Adipocyte (in vitro differentiated cells): ENCODE measurements at places on chromosomes 1 and 21.

DNA sequence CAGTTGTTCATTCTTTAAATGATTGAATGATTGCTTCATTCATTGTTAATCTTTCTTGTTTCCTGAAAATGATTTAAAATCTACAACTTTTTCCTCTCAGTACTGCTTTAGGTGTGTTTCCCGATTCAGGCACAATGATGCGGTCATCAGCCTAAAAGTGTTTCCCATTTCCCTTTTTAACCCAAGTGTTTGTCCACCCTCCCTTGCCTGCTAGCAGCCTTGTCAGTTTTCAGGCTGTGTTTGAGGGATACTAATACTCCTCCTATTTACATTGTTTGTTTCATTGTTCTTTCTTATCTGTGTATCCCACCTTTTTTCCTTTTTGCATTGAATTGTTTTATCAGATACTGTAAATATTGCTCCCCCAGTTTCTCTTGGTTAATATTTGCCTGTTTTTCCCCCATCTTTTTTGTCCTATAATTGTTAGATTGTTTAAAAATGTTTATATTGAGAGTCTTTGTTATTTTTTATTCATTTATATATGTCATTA is 131.1 kb downstream of the KIAA0319L start:
- no peak for DNase-seq

GRCh38 chr1:110309139-110309538 is 30.0 kb upstream of the RBM15 start:
- DNase-seq: peak; percentile 31

DNA sequence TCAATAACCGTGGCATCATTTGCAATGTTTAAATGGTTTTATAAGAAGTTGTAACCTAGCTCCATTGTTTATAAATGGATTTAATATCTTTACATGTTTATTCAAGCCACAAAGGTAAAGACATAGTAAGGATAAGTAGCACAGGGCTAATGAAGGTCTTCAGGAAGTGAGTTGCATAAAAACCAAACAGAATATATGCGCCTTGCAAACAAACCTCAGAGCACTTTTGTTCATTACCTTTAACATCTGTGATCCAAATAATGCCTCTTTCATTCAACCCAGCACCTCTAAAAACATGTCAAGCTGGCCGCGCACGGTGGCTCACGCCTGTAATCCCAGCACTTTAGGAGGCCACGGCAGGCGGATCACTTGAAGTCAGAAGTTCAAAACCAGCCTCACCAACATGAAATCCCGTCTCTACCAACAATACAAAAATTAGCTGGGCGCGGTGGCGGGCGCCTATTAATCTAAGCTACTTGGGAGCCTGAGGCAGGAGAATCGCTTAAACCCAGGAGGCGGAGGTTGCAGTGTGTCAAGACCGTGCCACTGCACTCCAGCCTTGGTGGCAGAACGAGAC is 25.3 kb downstream of the BRINP3 start:
- no peak for DNase-seq

- DNase-seq: no peak
These were observed 105.9 kb upstream of the POU3F1 start for GRCh38 chr1:38152351-38153065.

DNA sequence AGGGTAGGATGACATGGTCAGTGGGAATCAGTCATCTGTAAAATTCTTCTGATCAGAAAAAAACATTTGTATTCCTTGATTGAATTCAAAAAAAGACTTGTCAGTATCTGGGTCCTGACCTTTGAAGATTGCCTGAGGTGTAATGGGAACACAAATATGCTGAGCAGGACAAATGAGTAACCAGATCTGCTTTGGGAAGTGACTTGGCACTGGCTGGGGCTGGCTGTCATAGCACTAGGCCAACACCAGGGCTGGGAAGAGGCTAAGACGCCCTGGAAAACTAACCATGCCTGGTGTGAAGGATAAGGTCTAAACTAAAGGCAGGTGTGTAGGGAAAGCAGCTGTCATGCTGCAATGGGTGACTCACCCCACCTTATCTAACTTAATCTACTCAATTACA is 452.9 kb upstream of the BEND5 start:
- no peak for DNase-seq

- DNase-seq: no peak
These were observed 64.1 kb downstream of the ANGPTL1 start for GRCh38 chr1:178806665-178807300.

DNA sequence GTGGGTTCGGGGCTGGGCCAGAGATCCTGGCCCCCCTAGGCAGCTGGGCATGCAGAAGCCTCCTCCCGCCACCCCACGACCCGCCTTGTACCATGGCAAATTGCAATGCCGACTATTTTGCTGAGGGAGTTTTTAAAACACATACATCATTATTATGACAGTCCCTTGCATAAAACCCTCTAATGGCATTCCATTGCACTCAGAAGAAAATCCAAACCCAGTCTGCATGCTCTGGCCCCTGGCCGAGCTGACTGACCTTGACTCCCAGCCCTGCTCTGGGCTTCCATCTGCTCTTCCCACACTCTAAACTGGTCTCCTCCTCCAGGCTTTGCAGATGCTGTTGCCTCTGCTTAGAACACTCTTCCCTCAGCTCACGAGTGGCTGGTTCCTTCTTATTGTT is 28.0 kb downstream of the PADI2 start:
- DNase-seq: no peak

DNA sequence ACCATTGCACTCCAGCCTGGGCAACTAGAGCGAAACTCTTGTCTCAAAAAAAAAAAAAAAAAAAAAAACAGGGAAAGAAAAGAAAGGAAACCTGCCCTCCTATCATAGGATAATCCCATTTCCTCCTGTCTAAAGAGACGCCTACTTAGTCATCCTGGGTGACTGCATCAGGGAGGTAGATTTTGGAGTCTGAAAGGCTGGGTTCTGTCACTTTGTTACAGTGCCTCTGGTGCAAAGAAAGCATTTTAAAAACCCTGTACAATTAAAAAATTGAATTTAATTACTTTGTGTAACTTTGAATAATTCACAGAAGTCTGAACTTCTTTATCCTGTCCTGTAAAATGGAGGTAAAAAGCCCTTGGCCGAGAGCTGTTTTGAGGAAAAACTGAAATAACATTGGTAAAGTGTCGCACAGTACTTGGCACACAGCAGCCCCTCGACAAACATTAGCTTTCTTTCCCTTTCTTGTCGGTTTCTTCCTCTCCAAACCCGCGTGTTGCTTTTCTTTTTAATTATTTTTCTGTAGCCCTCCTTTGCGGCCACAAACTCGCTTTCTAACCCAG is 657 bp upstream of the HDAC1 start:
- peak; percentile 39 for DNase-seq

GRCh38 chr21:44295163-44295573 is 4.7 kb upstream of the PFKL start:
- no peak for DNase-seq

DNA sequence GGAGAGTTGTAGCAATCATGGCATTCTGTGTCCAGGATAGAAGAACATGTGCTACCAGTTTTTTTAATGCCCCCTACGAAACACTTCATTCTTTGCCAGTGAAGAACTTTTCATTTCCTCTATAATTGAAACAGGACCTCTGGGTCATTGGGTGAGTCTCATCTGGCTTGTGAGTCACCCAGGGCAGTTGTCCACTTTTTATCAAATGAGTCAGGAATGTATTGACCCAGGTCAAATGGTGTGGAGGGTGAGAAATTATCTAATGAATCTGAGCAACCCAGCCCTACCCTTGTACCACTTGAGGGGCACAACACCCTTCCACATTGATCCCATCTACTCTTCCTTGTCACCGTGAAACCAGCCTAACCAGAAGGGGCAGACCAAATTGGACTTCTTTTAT is 417.3 kb upstream of the PROX1 start:
- DNase-seq: no peak

GRCh38 chr1:67855444-67855843 is 22.2 kb upstream of the GNG12 start:
- no peak for DNase-seq

DNA sequence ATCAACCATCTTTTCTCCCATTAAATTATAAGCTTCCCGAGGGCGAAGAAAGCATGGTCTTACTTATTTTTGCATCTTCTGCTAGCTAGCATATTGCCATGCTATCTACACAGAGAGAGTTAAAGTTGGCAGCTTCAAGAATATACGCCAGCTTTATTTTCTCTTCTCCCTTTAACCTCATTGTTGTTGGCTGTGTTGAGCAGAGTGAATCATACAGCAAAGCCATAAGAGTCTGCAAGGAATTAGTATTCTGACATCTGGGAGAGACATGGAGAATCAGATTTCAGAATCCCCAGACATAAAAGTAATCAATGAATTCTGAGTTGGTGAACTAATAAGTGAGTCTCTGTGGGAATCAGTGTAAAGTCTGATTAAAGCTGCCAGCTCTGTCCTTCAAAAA is 649.6 kb upstream of the PTBP2 start:
- DNase-seq: peak; percentile 11

GRCh38 chr1:182622901-182623528 is 18.8 kb upstream of the RGS16 start:
- no peak for DNase-seq
